ENCODE measurements at places on chromosomes 6 and 20. TPM values are rescaled to one million over a fixed set of nuclear protein-coding genes. Genes with fewer than 3 reads are reported as not detected.

GRCh38 chr20:42945234-42945994 lies 244.3 kb downstream of the PTPRT start:
- H3K27me3 ChIP-seq, result no peaks in the 10 kb centered on the region
- no peak overlapping the region for H3K4me3 ChIP-seq
- H3K36me3 ChIP-seq, result no peaks in the 10 kb centered on the region

GRCh38 chr6:26347699-26348098 lies 17.3 kb upstream of the BTN3A2 start:
- DNase-seq, result no peak
- no peaks in the 10 kb centered on the region for H3K36me3 ChIP-seq
- no peaks in the 10 kb centered on the region for H3K27me3 ChIP-seq
- H3K4me1 ChIP-seq, result peaks cover 21% of the 10 kb centered on the region
- no peak overlapping the region for H3K4me3 ChIP-seq

The MEI4 gene
- total RNA-seq, result 0.54 TPM

- H3K4me1 ChIP-seq, result peaks cover 35% of the 10 kb centered on the region
- no peaks in the 10 kb centered on the region for H3K36me3 ChIP-seq
- H3K27me3 ChIP-seq, result no peaks in the 10 kb centered on the region
- no peak overlapping the region for H3K4me3 ChIP-seq
- peak; percentile 83 for DNase-seq
These were observed 532.6 kb upstream of the JARID2 start for GRCh38 chr6:14713008-14713960.

The FAM83C gene
- not detected for total RNA-seq

GRCh38 chr20:63475209-63475608 lies 2.8 kb upstream of the KCNQ2 start:
- no peak overlapping the region for H3K4me3 ChIP-seq
- no peaks in the 10 kb centered on the region for H3K36me3 ChIP-seq
- H3K4me1 ChIP-seq, result no peaks in the 10 kb centered on the region
- DNase-seq, result peak; percentile 6

The LY6G6D gene
- not detected for total RNA-seq

The CD109 gene
- total RNA-seq, result 18.3 TPM

- H3K4me1 ChIP-seq, result no peaks in the 10 kb centered on the region
- no peak overlapping the region for H3K4me3 ChIP-seq
- DNase-seq, result no peak
- no peak overlapping the region for H3K27ac ChIP-seq
- H3K27me3 ChIP-seq, result peaks cover 55% of the 10 kb centered on the region
These were observed 320 bp downstream of the RIMS4 start for GRCh38 chr20:44810061-44810390.

DNA sequence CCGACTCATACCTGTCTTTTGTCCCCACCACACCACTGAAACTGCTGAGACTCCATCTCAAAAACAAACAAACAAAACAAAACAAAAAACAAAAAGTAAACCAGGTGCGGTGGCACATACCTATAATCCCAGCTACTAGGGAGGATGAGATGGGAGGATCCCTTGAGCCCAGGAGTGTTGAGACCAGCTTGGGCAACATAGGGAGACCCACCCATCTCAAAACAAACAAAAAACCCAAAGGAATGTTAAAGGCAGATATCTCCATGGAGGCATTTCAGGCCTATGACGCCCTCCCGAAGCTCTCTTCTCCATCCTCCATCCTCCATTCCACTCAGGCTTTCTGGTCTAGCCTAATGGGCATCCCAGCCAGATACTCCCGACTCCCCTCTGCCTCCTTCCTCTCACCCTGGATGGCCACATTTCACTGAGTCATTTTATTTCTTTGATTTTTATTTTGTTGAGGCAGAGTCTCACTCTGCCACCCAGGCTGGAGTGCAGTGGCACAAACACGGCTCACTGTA lies 3.2 kb upstream of the SLC4A11 start:
- peaks cover 8% of the 10 kb centered on the region for H3K4me1 ChIP-seq
- no peak for DNase-seq
- H3K27me3 ChIP-seq, result peaks cover 32% of the 10 kb centered on the region
- H3K27ac ChIP-seq, result no peak overlapping the region
- H3K4me3 ChIP-seq, result no peak overlapping the region

The GTSF1L gene
- total RNA-seq, result not detected

- H3K4me3 ChIP-seq, result no peak overlapping the region
- no peak overlapping the region for H3K27ac ChIP-seq
- no peaks in the 10 kb centered on the region for H3K27me3 ChIP-seq
- no peaks in the 10 kb centered on the region for H3K4me1 ChIP-seq
These were observed 100.1 kb downstream of the TNFRSF21 start for GRCh38 chr6:47209632-47210031.

The BPI gene
- total RNA-seq, result not detected

DNA sequence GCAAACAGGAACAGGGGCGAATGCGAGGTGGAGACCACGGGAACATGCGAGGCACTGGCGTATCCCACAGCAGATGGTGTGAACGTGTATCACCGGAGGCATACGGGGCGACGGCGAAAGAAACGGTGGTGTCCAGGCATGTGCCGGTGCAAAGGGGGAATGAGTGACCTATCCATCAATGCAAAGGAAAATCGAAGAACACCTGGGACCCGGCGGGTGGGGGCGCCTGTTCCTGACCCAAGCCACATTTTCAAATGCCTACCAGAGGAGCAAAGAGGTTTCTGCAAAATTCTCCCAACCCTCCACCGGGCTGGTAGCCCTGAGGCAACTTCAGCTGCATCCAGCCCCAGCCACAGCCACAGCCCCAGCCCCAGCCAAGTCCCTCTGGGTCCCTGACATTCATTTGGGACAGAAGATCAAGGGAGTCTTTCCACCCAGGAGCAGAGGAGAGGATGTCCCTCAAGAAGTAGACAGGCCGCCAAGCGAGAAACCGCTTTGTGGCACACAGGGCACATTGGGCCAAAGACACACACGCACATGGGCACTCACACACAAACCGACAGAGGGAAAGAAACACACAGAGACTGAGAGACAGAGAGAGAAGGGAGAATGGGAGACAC lies 164.0 kb upstream of the ZNF337 start:
- peaks cover 64% of the 10 kb centered on the region for H3K27me3 ChIP-seq
- no peak overlapping the region for H3K27ac ChIP-seq
- no peaks in the 10 kb centered on the region for H3K36me3 ChIP-seq

- no peak for DNase-seq
- peaks cover 43% of the 10 kb centered on the region for H3K27me3 ChIP-seq
- peak overlapping the region; percentile 42 for H3K4me3 ChIP-seq
- no peak overlapping the region for H3K27ac ChIP-seq
These were observed 11.2 kb downstream of the GNAS-AS1 start for GRCh38 chr20:58839474-58839874.

The TRIM39 gene
- 18.3 TPM for total RNA-seq

GRCh38 chr20:20003031-20003954 lies 13.9 kb upstream of the NAA20 start:
- DNase-seq, result no peak
- no peaks in the 10 kb centered on the region for H3K4me1 ChIP-seq
- H3K27me3 ChIP-seq, result no peaks in the 10 kb centered on the region
- no peak overlapping the region for H3K4me3 ChIP-seq
- H3K36me3 ChIP-seq, result peaks cover 44% of the 10 kb centered on the region

- H3K27me3 ChIP-seq, result no peaks in the 10 kb centered on the region
- no peak overlapping the region for H3K4me3 ChIP-seq
- no peaks in the 10 kb centered on the region for H3K4me1 ChIP-seq
- H3K27ac ChIP-seq, result no peak overlapping the region
- H3K36me3 ChIP-seq, result no peaks in the 10 kb centered on the region
These were observed 231.0 kb upstream of the RAB32 start for GRCh38 chr6:146312608-146313007.

The REPS1 gene
- total RNA-seq, result 39.1 TPM

DNA sequence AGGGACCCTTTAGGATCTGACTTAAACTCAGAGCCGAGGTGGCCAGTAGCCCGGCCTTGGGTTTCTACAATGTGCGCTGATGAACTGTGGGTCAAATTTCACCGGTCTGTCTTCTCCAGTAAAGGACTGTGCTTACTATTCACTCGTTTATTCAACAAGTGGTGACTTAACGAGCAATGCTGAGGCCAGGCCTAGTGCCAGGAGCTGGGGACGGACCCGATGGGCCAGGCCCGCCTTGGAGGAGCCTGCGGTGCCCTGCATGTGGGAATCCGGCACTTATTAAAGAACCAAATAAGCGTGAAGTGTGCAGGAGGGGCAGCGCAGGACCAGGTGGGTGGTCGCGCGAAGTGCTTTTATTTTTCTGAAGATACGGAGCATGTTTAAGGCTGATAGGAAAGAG lies 24.0 kb downstream of the CTCFL start:
- H3K4me1 ChIP-seq, result peaks cover 5% of the 10 kb centered on the region
- H3K27me3 ChIP-seq, result peaks cover 20% of the 10 kb centered on the region
- H3K27ac ChIP-seq, result no peak overlapping the region

DNA sequence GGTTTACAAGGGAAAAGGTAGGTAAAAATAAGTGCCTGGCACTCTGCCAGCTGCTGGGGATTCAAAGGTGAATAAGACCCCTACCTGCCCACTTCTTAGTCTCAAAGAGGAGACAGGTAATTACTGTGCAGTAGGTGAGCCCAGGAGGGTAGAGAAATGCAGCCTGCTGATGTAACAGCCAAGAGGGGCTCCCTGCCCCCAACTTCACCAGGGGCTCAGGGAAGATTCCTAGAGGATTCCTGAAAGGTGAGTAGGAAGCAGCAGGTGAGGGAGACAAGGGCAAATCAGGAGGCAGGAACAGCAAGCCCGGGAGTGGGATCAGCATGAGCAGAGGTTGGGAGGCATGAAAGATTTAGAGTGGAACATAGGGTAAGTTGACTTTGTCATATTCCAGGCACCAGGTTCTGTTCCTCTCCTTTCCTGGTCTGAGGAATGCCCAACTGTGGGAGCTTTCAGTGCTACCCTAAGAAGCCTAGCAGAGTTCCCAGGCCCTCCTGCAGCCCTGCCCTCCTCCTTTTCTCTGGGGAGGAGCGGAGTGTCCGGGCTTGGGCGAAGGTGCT lies 258.1 kb downstream of the LRFN2 start:
- H3K4me3 ChIP-seq, result no peak overlapping the region
- no peaks in the 10 kb centered on the region for H3K4me1 ChIP-seq
- no peaks in the 10 kb centered on the region for H3K36me3 ChIP-seq
- H3K27me3 ChIP-seq, result peaks cover 21% of the 10 kb centered on the region
- no peak overlapping the region for H3K27ac ChIP-seq
- DNase-seq, result no peak

DNA sequence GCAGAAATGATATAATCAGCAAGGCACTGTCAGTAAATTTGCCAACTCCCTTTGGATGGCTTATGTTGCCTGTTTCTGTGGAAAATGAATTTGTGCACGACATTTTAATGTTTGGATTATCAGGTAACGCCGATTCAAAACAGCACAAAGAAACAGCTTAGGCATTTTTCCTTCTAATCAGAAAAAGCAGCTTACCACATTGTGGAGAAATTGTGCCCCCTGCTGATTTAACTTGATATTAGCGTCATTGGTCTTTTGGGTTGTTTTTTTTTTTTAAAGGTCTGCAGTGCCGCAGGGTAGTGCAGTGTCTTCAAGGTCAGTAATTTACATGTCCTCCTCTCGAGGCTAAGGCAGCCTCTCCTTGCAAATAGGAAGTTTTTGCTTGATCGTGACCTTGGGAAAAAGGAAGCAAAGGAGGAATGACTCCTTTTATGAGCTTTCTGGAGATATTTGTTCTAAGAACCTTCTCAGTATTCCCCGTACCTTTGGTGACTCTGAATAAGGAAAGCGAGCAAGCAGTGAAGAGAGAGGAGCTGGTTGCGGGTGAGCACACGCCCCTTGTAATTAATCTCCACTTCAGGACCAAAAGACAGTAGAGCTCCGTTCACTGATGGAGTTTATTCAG lies 79.1 kb downstream of the ELOVL4 start:
- H3K27ac ChIP-seq, result no peak overlapping the region
- no peaks in the 10 kb centered on the region for H3K27me3 ChIP-seq
- no peaks in the 10 kb centered on the region for H3K36me3 ChIP-seq
- no peaks in the 10 kb centered on the region for H3K4me1 ChIP-seq
- no peak overlapping the region for H3K4me3 ChIP-seq

The C6orf15 gene
- 4.6 TPM for total RNA-seq

The CCM2L gene
- total RNA-seq, result 0.11 TPM

GRCh38 chr20:53918949-53919361 lies 151.4 kb downstream of the BCAS1 start:
- no peaks in the 10 kb centered on the region for H3K36me3 ChIP-seq
- H3K27me3 ChIP-seq, result no peaks in the 10 kb centered on the region
- no peak overlapping the region for H3K4me3 ChIP-seq
- H3K4me1 ChIP-seq, result peaks cover 38% of the 10 kb centered on the region
- no peak overlapping the region for H3K27ac ChIP-seq

- H3K4me1 ChIP-seq, result peaks cover 12% of the 10 kb centered on the region
- no peaks in the 10 kb centered on the region for H3K36me3 ChIP-seq
- H3K4me3 ChIP-seq, result no peak overlapping the region
- H3K27me3 ChIP-seq, result no peaks in the 10 kb centered on the region
- peak overlapping the region; percentile 74 for H3K27ac ChIP-seq
- no peak for DNase-seq
These were observed 109.2 kb downstream of the NCOA3 start for GRCh38 chr20:47610945-47611250.

DNA sequence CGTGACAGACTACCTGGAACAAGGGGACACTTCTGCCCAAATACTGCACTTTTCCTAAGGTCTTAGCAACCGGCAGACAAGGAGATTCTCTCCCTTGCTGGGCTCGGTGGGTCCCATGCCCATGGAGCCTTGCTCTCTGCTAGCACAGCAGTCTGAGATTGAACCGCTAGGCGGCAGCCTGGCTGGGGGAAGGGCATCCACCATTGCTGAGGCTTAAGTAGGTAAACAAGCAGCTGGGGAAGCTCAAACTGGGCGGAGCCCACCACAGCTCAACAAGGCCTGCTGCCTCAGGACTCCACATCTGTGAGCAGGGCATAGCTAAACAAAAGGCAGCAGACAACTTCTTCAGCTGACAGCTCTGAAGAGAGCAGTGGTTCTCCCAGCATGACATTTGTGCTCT lies 87.8 kb upstream of the ASCC3 start:
- H3K4me1 ChIP-seq, result no peaks in the 10 kb centered on the region
- H3K27me3 ChIP-seq, result no peaks in the 10 kb centered on the region
- DNase-seq, result no peak
- no peak overlapping the region for H3K27ac ChIP-seq
- no peak overlapping the region for H3K4me3 ChIP-seq

DNA sequence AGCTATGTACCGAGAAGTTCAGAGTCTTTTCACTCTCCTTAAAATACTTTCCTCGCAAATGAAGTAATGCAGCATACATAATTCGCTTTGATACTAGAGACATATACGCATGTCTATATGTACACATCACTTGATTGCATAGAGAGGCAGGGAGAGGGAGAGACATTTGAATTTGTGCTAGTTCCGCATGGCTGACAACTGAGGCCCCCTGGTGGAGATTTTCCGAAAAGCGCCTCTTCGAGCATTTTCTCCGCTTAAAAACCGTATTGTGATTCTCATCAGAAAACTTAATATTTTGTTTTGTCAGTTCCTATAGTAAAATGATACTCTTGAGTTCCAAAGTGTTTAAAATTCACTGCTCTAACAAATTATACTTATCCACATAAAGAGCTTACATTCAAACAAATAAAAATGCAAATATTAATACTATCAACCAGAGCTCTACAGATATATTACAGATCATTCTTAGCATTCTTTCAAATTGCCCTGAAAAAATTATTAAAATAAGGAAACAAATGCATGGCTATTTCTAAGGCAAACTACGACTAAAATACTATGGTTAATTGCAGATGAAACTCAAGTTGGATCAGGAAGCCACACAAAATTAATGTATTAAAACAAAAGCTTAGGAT lies 637 bp downstream of the MYLK4 start:
- H3K27ac ChIP-seq, result no peak overlapping the region
- no peak for DNase-seq
- H3K4me1 ChIP-seq, result peaks cover 4% of the 10 kb centered on the region
- no peaks in the 10 kb centered on the region for H3K36me3 ChIP-seq

GRCh38 chr6:28323813-28324424 lies 12.0 kb downstream of the ZSCAN31 start:
- no peaks in the 10 kb centered on the region for H3K4me1 ChIP-seq
- no peaks in the 10 kb centered on the region for H3K36me3 ChIP-seq
- no peak overlapping the region for H3K4me3 ChIP-seq

All from astrocyte (in vitro differentiated cells and primary cell).